ENCODE measurements at places on chromosomes 3 and 15. TPM values are rescaled to one million over a fixed set of nuclear protein-coding genes. Genes with fewer than 3 reads are reported as not detected.

- DNase-seq = no peak
These were observed 695.4 kb upstream of the UBE2E2 start for GRCh38 chr3:22507709-22508108.

GRCh38 chr3:45003406-45003805, 22.7 kb upstream of the CLEC3B start:
- DNase-seq = no peak

Gene GOLGA8H
- total RNA-seq = 0.77 TPM

DNA sequence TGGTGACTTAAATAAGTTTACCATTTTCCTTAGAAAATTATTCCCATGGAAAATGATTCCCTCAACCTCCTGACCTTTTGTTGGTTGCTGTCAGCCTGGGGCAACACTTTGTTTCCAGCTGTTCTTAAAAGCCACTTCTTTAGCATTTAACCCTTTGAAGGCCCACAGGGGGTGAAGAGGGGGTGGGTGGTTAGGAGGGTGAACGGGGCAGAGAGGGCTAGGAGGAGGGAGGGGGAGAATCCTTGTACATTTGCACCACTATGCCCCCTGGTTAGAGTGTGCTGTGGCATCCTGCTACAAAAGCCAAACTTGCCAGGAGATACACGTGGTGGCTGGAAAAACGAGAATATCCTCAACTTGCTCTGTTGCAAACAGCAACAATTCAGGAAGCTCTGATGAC, 273.2 kb upstream of the RGMA start:
- DNase-seq = no peak

Gene FGD5
- total RNA-seq = not detected

DNA sequence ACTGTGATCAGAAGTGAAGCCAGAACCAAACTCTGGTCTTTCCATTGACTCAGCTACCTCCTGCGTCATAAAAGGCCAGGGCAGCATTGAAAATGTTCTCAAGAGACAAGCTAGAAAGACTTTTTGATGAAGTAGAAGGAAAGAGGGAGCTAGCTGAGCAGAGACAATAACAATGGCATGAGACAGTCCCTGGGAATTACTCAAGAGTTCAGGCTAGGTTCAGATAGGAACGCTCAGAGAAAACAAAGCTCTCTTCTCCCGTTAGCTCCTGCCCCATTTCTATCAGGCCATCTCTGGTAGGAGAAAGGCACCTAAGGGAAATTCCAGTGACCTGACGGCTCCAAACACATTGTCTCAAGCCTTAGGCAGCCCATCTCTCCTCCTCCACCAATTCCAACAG, 7.0 kb upstream of the OXTR start:
- DNase-seq = no peak

Gene NECTIN3
- 44.6 TPM for total RNA-seq

Gene PP2D1
- not detected for total RNA-seq

Gene BNC1
- total RNA-seq = 13.8 TPM

Gene SLC28A1
- total RNA-seq = not detected

Gene SOX14
- not detected for total RNA-seq

GRCh38 chr3:113002679-113003078, 11.9 kb downstream of the GTPBP8 start:
- no peak for DNase-seq

Gene CIAO2A
- total RNA-seq = 90.8 TPM

DNA sequence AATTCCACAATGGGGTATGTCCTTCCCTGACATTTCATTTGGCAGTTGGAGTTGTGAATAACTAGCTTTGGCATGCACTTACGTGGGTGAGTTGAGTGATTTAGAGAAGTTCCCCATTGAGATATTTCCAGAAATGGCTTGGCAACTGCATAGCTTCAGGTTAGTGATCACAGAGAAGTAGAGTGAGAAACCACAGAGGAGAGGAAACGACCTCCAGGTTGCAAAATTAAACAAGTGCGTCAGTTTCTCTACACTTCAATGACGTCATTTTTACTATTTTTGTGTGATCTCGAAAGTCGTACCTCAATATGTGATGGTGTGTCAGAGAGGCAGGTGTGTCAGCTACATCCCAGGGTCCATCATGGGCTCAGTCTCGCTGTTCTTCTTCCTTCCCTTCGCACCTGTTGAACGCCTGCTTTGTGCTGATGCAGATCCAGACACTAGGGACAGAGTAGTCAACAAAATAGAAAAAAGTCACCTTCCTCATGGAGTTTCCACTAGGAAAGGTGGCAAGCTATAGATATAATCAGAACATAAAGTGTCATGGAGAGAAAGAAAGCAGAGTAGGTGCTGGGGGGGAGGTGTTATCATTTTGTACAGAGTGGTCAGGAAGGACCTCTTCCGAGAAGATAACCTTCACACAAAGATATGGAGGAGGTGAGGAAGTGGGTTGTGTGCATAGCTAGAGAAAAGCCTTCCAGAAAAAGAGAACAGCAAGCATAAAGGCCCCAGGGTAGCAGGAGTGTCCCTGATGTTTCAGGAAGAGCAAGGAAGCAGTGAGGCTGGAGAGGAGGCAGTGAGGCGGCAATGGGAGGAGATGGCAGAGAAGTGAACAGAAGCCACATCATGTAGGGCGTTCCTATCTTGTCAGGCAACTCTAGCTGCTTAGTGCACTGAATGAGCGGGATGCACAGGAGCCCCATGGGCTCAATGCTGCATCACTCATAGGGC, 75.6 kb downstream of the MCTP2 start:
- no peak for DNase-seq

Gene PXK
- total RNA-seq = 50.3 TPM

GRCh38 chr15:90231028-90232017, 2.4 kb downstream of the CIB1 start:
- DNase-seq = no peak

DNA sequence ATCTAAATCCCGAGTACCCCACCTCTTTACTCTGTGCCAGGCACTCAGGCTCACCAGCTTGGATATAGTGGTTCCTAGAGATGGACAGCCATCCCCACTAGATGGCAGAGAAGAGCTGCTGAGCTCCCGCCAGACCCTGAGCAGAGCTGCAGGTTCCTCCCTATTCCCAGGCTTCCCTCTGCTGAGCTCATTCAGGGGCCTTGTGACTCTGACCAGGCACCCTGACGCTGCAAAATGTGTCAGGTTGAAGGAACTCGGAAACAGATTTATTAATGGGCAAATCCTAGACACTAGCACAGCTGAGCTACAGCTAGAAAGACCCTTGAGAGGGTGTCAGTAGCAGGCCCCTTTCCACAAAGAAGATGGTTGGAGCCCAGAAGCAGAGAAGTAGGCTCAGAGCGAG, 38.2 kb upstream of the RHO start:
- peak; percentile 88 for DNase-seq

DNA sequence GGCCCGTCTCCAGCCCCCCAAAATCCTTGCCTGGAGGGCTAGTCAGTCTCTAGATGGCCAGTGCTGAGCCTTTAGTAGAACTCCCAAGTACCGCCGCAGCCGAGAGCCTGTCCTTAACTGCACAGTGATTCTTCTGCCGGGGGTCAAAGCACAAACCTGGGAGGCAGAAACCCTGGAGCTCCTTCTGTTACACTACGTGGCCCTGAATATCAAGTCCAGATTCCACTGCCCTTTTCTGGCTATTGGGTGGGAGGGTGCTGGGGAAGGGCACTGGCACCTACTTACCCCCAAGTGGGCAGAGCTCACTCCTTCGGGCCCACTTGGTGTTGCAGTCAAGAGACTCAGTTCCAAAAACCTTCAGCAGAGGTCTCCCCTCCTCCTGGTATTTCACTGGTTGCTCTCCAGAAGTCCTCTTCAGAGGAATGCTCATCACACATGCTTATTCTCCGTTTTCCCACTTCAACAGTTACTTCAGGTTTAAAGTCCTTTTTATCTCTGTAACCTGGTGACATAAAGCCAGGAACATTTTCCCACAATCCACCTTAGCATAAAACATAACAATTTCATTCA, 10.8 kb downstream of the PDHB start:
- peak; percentile 21 for DNase-seq

Gene RBP2
- not detected for total RNA-seq

Gene PARP15
- not detected for total RNA-seq

Gene SNTN
- total RNA-seq = not detected

Gene FEZF2
- not detected for total RNA-seq

DNA sequence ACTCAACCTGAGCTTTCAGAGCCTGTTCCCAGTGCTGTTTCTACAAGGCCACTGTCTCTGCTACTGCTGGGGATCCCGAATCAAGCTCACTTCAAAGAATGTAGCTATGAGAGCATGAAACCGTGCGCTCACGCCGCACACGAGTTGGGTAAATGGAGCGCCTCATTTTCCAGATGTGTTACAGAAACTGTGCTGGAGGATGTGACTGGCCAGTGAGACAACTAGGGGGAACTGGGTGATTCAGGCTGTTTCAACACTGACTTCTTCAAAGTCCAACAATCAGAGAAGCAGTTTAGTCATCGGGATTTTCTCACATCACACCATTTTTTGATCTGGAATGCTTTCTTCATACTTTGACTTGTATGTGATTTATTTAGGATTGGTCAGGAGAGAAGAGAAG, 3.5 kb downstream of the ZNF710 start:
- DNase-seq = peak; percentile 85

DNA sequence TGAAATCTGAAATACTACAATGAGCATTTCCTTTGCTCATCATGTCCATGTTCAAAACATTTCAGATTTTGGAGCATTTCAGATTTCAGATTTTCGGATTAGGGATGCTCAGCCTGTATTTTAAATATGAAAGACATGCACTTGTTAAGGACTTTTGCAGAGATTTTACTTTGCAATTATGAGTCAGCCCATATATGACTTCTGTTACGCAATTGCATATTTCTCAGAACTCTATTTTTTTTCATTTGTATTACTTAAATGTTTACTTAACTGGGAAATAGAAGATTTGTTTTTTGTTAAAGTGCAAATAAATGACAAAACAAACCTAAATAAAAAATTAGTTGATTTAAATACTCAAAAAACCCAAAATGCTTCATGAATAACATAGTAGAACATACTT, 376.2 kb downstream of the ZBTB20 start:
- peak; percentile 31 for DNase-seq

Gene NANOGP8
- total RNA-seq = 0.29 TPM

DNA sequence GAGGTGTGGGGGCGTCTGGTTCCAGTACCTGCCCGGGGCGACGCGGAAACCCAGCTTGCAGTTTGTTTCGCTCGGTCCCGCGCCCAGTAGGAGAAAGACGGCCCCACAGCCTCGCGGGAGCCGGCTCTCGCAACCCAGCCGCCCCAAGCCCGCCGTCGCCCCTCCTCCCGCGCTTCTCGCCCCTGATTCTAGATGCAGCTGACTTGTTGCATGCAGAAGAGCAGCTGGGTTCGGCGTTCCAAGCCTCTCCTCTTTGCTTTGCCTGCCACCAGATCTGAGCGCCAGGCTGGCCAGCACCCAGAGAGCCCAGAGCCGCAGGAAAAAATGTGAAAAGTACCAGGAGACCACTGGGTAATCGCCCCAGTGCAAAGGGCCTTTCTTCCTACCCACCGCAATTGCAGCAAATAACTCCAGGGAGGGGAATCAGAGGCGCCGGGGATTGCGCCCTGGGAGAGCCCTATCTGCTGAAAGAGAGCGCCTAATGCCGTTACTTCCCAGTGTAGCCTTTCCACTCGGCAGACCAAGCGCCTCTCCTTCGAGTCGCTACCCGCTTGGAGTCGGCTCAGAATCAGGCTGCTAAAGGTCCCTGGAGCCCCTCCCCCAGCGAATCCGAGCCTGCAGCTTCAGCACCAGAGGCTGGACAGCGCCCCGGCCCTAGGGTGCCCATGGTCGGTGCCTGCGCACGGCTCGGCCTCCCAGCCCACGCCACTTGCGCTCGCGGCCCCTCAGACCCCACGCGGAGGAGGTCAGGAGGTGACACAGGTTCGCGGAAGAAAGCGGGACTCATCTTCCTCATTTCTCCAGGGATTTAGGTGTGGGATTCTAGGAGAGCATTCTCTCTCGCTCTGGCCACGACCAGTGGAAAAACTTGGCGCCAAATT, 15.7 kb upstream of the AEN start:
- DNase-seq = peak; percentile 15

GRCh38 chr3:187999821-188000220, 154.1 kb upstream of the LPP start:
- no peak for DNase-seq

DNA sequence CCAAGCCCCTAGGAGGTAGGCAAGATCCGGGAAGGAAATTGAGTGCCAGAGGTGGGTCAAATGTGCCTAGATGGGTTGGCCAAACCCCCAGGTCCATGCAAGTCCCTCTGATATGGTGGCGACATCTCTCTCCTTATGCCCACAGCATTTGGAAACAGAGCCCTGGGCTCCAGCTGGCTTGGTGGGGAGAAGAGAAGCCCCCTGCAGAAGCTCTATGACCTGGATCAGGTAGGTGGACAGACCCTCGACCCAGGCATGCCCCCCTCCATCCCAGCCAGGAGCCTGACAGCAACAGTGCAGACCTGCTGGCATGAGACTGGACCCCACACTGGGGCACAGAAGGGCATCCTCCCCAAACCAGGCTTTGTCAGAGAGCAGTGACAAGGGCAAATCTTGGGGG, 12.2 kb downstream of the CHST13 start:
- DNase-seq = no peak

DNA sequence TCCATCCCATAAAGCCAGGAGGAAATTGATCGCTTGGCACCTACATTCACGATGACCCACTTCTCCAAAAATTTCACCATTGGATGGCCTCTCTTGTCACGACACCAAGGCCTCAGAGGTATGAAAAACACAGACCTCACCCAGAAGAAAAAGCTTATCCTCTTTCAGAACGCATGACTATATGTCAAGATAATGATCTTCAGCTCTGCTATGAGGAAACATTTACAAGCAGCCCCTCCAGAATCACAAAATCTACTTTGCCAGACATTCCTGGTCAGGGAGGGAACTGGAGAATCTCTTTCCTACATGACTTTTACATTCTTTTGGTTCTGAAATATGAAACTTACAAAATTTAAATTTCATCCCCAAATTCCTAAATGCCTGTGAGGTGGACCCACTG, 122.7 kb downstream of the WNT5A start:
- DNase-seq = no peak

Gene EEFSEC
- 7.9 TPM for total RNA-seq

DNA sequence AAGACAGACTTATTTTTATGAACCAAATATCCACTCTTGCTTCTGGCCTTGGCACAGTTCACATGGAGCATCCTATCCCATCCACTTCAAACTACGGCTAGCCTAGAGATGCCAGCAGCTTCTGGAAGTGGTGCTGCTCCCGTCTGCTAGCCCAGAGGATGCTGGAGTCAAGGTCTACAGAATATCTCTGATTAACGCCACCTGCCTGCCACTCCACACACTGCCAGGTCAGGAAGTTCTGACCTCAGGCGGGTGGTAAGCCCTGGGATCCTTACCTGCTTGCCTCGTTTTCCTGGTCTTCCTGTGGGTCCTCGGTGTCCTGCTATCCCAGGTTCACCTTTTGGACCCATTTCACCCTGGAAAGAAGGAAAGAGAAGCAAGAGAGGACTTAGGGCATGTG, 42.9 kb downstream of the EAF1 start:
- no peak for DNase-seq

DNA sequence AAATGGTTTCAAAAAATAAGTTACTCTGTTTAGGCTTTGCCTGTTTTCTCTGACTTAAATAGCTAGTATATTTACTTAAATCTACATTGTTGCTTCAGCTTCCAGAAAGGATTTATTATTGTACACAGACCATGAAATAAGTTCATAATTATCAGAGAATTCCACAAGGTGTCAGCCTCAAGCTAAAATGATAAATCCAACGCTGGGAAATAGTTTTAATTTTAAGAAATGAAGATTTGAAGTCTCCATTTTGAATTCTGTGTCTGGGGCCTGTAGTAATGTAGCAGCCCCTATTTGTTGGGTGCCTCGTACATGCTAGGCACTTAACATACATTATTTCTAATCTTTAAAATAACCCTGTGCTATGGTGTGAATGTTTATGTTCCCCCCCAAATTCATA, 92.6 kb upstream of the KCNMB2 start:
- DNase-seq = peak; percentile 19

Gene CNTN6
- total RNA-seq = not detected

- DNase-seq = no peak
These were observed 138.8 kb upstream of the ATP2B2 start for GRCh38 chr3:10644189-10644588.

All from LHCN-M2 (cell line).